ENCODE measurements at places on chromosomes 5 and 9.

- DNase-seq: no peak
Measured at GRCh38 chr5:148645527-148645926, 8.8 kb downstream of the HTR4 start.

DNA sequence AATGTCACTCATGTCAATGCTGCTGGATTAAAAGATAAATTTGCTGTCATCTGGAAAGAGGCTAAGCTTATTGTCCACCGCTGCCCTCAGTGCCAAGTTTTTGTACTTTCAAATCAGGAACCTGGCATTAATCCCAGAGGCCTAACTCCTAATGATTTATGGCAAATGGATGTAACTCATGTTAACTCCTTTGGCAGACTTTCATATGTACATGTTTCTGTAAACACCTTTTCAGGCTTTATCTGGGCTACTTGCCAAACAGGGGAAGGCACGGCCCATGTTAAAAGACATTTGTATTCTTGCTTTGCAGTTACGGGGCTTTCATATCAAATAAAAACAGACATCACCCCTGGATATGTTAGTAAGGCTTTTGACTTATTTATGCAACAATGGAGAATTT, 608.0 kb upstream of the ACO1 start:
- DNase-seq: no peak

- no peak for DNase-seq
Measured at GRCh38 chr9:95055851-95056551, 261.5 kb downstream of the FANCC start.

- no peak for DNase-seq
Measured at GRCh38 chr9:34577400-34578240, 11.9 kb downstream of the CNTFR start.

DNA sequence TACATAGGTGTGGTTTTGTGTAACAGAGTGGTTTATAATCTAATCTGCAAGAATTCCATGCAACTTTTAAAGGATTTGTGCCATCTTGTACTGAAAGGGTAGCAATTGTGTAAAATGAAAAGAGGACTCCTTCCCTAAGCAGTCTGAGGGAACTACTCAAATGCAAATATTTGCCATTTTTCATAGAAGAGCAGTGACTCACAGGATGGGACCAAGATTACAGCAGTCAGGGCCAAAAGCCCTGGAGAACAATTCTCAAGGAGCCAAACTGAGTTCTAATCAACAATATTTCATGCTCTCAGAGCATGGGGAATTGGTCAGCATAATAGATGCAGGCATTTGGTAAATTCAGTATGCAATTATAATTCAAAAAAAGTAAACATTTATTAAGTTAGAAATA, 495.8 kb downstream of the CHSY3 start:
- DNase-seq: no peak

DNA sequence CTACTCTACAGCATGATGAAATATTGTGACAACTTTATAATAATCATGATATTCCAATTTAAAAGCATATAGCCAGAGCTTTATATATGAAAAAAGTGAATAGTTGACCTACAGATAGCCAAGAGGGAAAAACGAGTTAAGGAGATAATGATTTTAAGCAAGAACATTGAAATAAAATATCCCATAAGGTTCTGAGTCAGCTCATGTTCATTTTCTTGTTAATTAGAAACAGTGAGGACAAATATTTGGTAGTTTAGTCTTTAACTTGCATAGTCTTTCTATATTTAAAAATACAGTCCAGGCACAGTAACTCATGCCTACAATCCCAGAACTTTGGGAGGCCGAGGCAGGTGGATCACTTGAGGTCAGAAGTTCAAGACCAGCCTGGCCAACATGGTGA, 55.8 kb upstream of the CDH6 start:
- DNase-seq: no peak

DNA sequence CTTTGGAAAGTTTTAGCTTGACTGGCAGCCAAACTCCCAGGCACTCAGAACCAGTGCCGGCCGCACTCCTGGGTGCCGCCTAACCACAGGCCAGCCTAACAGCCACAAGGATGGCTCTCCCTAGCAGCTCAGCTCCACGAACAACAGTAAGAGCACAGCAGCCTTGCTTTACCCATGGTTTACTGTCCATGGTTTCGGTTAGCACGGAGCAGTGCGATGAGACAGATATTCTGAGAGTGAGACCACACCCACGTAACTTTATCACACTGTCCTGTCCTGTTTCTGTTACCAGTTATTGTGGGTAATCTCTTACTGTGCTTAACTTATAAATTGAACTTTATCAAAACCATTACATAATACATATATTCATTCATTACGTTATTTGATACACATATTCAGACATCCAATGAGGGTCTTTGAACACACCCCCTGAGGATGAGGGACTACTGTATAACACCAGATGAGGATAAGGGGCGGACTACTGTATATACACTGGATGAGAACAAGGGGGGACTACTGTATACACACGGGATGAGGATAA, 12.4 kb downstream of the CLPTM1L start:
- no peak for DNase-seq

DNA sequence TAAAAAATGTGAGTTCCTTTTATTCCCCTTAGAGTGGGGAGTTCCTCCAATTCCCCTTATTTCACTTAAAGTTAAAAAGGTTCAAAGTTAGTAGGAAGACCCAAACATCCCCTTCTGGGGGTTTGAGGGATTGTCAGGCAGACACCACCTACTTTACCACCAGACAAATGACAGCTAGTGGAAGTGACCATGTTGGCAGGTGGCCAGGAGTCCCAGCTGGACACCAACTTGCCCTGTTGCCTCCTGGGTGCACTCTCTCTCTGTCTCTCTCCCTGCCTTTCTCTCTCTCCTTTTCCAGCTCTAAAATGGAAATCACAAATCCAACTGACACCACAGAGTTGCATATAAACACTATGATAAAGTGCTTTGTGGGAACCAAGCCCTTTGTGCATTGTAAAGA, 307.7 kb upstream of the TLE4 start:
- no peak for DNase-seq

DNA sequence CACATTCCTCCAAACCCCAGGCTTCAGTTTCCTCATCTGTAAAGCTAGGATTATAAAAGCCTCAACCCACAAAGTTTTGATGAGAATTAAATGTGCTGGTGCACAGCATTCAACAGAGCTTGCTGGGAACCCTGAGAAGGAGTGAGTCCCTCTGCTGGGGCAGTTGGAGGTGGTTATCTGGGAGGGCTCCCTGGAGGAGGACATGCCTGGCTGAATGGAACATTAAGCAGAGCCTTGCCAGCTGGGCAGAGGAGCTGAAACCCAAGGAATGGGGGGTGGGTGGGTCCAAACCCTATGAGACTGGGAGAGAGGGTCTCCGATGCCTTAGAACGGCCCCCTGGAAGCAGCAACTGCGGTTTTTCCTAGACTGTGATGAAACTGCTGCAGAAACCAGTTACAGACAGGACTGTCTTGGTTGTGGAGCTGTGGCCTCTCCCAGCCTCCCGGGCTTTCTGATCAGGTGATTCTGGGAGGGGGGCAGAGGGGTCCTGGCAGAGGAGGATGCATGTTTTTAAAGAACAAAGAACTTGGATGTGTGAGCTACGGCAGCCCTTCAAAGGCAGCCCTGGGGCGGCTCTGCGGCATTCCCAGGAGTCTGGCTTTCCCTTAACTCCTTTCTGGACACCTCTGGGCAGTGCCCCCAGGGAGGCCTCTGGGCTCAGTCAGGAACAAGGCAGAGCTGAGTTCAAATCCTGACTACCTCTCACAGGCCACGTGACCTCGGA, 20.8 kb downstream of the FIBCD1 start:
- DNase-seq: no peak

GRCh38 chr5:39199335-39199734, 20.0 kb downstream of the FYB1 start:
- DNase-seq: no peak

- DNase-seq: no peak
Measured at GRCh38 chr9:112157087-112157486, 18.0 kb downstream of the SUSD1 start.

- DNase-seq: no peak
Measured at GRCh38 chr9:121067640-121068039, 7.1 kb upstream of the CNTRL start.

DNA sequence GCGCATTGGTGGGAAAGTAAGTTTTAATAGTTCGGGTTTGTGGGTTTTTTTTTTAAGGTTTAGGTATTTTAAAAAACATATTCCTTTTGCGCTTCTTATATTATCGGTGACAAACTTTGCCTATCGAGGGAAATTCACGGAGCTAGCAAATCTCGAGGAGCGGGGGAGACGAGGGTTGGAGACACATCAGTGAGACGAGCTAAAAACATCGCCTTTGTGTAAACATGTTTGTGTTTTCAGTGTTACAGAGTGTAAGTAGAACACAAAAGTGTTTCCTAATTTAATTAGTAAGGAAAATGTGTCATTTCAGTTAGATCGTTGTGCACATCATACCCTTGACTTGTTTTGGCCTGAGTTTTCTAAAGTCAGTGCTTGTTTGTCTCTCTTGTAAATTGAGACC, 945 bp downstream of the BTF3 start:
- no peak for DNase-seq

- no peak for DNase-seq
Measured at GRCh38 chr5:111486055-111486454, 26.3 kb downstream of the STARD4 start.

- peak; percentile 71 for DNase-seq
Measured at GRCh38 chr9:93450945-93451815, at the start of gene FAM120A. Gene FAM120A, plus strand, starts transcription at chr9:93451685. Its CDS starts 231 bp downstream, at chr9:93451916.

DNA sequence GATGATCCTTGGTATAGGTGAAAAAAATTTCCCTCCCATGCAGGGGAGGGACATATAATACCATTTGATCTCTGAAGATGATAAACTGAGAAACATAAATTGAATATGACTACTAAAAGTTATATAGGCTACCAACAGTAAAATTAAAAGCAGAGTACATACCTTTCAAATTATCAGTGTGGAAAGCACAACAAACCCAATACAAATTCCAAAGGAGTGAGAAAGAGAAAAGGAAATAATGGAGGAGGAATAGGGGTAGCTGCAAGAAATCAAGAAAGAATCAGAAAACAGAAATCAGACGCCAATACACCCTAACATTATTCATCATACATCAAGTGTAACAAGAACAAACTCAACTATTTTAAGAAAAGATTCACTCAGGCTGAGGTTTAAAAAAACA, 17.7 kb downstream of the GNAQ start:
- no peak for DNase-seq

- DNase-seq: no peak
Measured at GRCh38 chr5:176899946-176900779, 1.0 kb upstream of the HK3 start.

GRCh38 chr9:12502520-12502919, 190.7 kb upstream of the TYRP1 start:
- DNase-seq: no peak

- no peak for DNase-seq
Measured at GRCh38 chr5:147557876-147558745, 48.2 kb upstream of the DPYSL3 start.

DNA sequence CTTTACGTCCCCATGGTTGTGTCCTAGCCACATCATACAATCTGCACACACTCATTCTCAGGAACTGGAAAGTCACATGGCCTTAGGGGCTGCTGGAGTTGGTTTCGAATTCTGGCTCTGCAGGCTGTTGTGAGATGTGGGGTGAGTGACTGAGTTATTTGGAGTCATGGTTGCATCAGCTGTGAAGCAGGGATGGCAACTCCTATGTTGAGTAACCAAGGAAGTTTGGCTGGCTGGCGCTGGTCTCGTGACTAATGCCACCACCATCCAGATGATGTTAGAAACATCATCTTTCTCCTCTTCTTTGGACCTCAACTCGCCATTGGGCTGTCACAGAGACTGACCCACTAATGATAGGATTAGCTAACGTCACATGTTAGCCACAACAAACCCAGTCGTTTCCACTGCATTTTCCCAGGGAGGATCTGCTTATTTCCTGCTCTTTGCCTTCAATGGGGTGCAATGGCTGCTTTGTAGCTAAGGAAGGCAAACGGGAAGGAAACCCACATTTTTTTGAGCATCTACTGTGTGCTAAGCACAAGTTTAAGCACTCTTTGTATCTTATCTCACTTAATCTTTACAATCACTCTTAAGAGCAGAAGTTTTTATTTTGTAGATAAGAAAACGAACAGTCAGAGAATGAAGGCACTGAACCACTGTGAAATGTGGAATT, 78.1 kb upstream of the UBTD2 start:
- DNase-seq: no peak

- no peak for DNase-seq
Measured at GRCh38 chr9:115396071-115396529, 278.1 kb upstream of the TNC start.

GRCh38 chr5:158450751-158451171, 591.8 kb upstream of the CLINT1 start:
- DNase-seq: no peak

- DNase-seq: no peak
Measured at GRCh38 chr5:39440958-39441624, 16.3 kb upstream of the DAB2 start.

DNA sequence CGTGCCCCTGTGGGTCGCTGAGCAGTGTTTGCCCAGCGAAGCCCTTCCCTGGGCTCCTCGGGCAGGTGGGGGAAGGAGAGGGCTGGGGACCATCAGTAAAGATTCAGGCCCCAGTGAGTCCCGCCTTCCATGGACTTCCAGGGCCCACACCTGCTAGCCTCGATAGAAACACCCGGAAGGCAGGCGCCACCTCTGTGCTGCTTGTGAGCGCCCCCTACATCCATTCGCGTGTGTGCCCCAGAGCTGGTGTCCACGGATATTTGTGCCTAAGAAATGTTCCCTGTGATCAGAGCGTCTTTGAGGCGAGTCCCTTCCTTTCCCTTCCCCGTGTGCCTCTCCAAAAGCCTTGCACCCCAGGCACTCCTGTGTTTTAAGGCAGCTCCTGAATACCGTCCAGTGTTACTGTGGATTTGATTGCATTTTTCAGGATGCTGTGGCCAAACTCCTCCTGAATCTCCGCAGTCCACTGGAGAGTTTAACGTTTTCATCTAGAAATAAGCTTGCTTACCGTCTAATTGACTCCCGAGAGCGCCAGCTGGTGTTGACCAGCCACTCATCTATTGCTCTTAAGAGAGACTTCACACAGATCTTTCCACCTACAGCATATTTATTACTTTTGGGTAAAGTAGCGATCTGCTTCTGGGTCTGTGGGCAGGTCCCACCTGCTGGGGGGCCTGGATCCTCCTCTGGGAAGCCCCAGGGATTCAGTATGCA, 101.4 kb downstream of the COL5A1 start:
- no peak for DNase-seq

DNA sequence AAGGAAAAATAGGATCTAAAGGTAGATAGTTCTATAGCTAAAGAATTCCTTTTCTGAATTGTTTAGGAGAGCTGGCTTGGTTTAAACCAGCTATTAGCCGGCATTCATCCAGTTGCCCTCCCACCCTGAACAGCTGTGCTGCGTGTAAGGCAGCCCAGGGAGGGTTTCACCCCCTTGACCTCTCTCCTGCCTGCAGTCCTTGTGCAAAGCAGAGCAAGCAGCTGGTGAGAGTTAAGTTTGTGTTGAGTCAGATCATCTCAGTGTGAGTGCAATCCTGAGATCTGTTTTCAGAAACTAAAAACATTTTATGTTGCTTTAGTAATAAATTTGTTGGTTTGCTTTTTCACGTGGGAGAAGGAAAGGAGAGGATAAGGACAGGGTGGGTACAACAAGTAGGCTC, 13.0 kb downstream of the SLC25A25 start:
- DNase-seq: no peak

DNA sequence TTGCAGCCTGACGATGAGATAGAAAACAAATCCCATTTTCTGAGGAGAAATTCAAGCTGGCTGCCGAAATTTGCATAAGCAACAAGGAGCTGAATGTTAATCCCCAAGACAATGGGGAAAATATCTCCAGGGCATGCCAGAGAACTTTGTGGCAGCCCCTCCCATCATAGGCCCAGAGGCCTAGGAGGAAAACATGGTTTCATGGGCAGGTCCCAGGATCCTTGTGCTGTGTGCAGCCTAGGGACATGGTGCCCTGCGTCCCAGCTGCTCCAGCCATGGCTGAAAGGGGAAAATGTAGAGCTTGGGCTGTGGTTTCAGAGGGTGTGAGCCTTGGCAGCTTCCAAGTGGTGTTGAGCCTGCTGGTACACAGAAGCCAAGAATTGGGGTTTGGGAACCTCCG, 48.8 kb upstream of the MAN2A1 start:
- no peak for DNase-seq
